Hindlimb muscle (tissue), 1 donor: ENCODE measurements at places on chromosomes 3 and 15. TPM values are rescaled to one million over a fixed set of nuclear protein-coding genes. Genes with fewer than 3 reads are reported as not detected.

DNA sequence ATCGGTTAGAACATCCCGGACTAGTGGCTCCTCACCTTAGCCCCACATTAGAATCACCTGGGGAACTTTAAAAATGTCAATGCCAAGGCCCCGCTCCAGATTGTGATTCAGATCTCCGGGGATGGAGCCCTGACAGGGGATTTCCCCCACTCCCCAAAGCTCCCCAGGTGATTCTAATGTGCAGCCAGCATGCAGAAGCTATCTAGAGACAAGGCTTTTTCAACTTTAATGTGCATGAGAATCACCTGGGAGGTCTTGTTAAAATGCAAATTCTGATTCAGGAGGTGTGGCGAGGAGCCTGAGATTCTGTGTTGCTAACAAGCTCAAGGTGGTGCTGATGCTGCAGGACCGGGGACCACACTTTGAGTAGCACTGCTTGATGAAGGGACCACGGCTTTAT, 156.7 kb downstream of the RAB11A start:
- DNase-seq = no peak

- DNase-seq = no peak
These were observed 61.2 kb upstream of the ICE2 start for GRCh38 chr15:60540002-60540651.

The TMPRSS7 gene
- not detected for polyA plus RNA-seq

The RHO gene
- polyA plus RNA-seq = 0.10 TPM

GRCh38 chr3:58627941-58628340, 38.6 kb downstream of the FAM3D start:
- DNase-seq = no peak

GRCh38 chr3:184602372-184603150, 41.0 kb downstream of the EPHB3 start:
- no peak for DNase-seq

The FXR1 gene
- 577 TPM for polyA plus RNA-seq

DNA sequence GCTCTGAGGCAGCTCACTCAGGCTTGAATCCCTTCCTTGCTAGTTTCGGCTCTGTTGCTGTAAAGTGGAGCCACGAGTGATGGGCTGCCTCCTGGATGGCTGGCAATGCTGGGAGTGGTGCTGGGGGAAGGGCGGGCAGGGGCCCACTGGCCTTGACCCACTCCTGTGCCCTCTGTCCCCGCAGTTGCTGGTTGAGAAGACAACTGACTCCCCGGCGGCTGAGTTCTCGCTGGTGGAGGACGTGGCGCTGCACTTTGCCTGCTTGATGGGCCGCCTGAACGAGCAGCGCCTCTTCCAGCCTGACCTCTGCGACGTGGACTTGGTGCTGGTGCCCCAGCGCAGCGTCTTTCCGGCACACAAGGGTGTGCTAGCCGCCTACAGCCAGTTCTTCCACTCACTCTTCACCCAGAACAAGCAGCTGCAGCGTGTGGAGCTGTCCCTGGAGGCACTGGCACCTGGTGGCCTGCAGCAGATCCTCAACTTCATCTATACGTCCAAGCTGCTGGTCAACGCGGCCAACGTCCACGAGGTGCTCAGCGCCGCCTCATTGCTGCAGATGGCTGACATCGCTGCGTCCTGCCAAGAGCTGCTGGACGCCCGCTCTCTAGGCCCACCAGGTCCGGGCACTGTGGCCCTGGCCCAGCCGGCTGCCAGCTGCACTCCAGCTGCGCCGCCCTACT, 4.7 kb downstream of the ZBTB47 start:
- no peak for DNase-seq

The LTK gene
- polyA plus RNA-seq = 22.8 TPM

DNA sequence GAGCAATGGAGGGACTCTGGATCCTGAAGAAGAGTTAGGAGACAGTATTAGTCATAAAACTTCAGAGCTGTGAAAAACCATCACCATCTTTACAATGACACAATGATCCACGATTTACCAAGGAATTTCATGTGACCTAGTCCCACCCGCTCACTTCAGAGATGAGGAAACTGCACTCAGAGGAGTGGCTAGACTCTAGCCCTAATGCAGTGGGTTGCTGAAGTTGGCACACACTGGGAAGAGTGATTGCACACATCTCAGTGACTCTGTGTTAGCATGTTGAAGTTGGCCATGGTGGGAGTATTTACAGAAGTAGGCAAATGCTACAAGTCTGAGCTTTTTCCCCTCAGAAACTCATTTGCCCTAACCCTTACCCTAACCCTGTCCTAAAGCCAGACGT, 35.2 kb upstream of the SPATA12 start:
- no peak for DNase-seq

DNA sequence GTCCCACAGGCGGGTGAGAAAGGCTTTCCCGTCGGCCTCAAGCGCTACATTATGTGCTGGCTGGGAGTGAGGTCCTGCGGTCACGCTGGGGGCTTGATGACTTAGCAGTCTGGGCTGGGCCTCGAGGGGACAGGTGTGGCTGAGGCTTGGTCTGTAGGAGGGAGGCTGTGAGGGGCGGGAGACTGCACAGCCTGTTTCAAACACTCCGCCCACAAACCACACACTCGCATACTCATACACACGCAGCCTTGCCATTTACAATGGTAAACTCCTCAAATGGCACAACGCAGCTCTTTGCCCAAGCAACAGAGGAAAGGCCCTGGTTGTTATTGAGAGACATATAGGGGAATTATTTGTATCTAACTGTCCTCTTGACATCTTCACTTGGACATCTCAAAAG, 32.4 kb upstream of the RASGRF1 start:
- no peak for DNase-seq

The DUOXA1 gene
- polyA plus RNA-seq = 0.28 TPM

DNA sequence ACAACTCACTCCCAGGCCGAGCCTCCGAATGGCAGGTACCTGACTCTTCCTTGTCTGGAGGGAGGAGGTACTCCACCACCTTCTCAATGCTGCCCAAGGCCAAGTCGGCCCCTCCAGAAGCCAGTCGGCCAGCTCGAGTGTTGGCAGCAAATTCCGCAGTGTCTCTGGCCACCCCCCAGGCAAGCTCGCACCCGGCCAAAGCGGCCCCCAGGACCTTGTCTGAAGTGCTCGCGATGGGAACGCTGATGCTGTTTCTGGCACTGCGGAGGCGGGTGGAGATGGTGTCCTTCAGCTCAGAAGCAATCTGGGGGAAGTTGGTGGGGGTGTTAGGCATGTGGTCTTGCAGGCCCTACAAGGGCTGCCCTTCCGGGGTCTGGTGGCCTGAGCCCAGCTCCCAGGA, 9.2 kb downstream of the PLIN1 start:
- DNase-seq = no peak

DNA sequence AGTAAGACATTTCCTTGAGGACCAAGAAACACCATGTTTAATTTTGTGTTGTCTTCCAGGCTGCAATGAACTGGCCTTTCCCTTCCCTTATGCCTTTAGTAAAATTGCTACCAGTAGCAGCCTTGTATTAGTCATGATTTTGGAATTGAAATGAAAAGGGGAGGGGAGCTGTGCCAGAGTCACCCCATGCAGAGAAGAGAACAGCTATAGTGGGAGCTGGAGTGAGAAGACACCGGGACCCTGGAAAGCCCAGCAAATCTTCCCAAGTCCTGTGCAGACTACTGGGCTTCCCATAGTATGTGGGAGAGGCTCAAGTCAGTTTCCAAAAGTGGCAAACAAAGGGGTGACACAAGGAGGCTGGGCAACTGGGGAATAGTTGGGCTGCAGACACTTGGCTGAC, 178.5 kb downstream of the NR1D2 start:
- no peak for DNase-seq
